ENCODE measurements at places on chromosomes 3 and 15.
A peak's percentile ranks its signal among the peaks of the same experiment; 100 is the strongest.

DNA sequence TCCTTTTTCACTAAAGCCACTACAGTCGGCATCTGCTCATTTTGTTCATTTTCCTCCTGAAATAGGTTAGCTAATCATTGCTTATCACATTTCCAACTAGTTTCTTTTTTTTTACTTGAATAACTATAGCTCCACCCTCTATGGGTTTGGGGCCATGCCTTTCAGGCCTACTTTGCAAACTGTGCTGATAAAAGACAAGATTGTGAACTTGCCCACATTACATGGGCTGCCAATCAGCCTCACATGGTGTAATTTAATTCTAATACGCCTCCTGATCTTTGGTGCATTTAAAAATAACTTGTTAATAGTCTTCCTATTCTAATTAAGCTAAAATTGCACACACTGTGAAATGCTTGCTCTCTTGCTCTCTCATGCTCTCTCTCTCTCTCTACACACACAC is 90.5 kb downstream of the TGFBR2 start:
- DNase-seq: no peak

DNA sequence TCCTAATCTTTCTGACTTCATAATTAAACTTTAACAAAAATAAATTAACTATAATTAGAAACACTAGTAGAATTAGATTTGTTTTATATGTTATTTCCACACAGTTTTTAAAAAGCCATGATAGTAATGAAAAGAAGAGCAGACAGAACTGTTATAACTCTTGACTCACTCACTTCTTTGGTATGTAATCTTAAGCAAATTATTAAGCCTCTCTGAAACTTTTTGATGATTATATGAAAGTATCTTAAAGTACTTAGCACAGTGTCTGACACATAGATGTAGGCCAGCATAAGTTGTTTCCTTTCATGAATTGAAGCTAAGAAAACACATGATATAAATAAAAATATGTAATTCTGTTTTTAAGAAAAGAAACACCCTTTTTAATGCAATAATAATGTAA is 123.6 kb upstream of the MLF1 start:
- no peak for DNase-seq

DNA sequence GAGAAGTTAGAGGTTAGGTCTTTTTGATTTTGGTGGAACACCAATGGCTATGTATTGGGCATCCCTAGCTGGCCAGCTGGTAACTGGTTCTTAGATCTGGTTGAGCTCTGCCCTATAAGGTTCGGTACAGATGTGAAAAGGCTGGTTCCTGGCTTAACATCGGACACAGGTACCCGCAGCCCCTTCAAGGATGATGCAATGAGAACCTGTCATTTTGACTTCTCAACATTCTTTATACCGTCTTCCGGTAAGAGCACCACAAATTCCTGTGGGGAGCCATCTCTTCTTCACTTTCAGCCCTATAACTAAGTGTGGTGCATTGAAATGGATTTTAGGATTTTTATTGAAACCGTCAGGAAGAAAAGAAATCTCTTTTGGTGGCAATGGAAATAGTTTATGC is 222.8 kb downstream of the ADAMTS9 start:
- no peak for DNase-seq

GRCh38 chr3:55330355-55330754 is 156.8 kb downstream of the WNT5A start:
- no peak for DNase-seq

DNA sequence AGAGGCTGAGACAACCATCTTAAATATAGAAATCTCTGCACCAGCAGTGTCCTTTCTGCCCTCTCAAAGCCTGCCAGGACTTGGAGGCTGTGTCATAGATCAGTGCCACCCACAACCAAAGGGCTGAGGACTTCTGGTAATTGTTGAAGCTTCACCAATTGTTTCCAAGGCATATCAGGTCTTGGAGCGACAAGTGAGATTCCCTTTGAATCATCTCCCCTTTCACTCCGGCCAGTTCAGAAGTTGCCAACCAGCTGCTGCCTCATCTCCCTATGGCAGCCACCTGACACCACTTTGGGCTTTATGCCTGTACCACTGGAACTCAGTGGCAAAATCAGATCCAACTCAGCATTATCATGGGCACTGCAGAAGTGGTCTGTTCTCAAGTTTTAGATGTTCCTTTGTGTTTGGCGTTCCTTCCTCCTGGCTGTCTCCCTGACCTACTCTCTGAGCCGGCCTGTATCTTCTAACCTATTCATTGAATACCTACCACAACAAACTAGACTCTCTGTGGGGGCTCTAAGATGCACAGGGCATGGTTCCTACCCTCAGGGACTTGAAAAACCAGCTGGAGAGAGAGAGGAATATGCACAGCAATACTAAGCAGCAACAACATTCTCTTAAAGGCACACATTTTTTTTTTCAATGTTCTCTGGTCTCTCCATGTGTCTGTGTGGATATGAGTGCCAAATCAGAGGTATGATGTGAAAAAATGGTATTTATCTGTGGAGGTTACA is 90.8 kb upstream of the PFN2 start:
- peak; percentile 75 for DNase-seq

DNA sequence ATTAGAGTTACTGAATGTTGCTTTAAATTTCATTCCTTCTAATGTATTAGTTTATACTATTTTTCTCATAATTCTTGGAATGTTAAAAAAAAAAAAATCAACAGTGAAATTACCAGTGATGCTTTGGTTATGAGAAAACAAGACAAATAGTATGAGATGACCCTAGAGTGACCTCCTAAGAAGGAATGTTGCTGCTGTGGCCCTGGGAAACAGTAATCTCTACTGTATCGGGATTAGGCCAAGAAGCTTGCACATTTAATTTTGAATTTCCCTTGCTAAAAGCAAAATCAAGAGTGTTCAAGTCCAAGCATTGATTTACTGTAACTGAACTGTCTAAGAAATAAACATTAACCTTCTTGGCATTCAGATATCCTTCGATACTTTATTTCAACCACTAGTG is 18.1 kb downstream of the TOPBP1 start:
- DNase-seq: no peak

- no peak for DNase-seq
Observed at GRCh38 chr15:60633426-60633968, 154.6 kb upstream of the ICE2 start.

- no peak for DNase-seq
Observed at GRCh38 chr3:4821975-4822374, 157.3 kb upstream of the BHLHE40 start.

GRCh38 chr15:51801391-51801835 is 28.0 kb upstream of the TMOD3 start:
- peak; percentile 33 for DNase-seq

DNA sequence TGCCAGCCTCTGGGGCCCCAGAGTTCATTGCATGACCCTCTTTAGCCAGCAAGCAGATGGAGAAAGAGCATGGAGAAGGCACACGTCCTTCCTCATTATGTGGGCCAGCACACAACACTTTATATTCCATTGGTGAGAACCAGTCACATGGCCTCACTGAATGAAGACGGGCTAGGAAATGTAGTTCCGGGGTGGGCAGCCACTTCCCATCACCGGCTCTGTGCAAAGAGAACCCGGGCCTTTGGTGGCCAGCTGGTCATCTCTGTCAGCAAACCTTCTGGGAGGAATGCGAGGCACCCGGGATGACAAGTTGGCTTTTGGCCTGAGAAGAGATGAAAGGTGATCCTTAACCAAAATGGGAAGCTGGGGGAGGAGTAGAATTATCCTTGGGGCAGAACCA is 90.2 kb upstream of the VGLL4 start:
- DNase-seq: no peak

GRCh38 chr3:60045686-60046085 is 995.9 kb upstream of the CFAP20DC start:
- no peak for DNase-seq

GRCh38 chr3:128235207-128235926 is 82.1 kb downstream of the EEFSEC start:
- DNase-seq: no peak

DNA sequence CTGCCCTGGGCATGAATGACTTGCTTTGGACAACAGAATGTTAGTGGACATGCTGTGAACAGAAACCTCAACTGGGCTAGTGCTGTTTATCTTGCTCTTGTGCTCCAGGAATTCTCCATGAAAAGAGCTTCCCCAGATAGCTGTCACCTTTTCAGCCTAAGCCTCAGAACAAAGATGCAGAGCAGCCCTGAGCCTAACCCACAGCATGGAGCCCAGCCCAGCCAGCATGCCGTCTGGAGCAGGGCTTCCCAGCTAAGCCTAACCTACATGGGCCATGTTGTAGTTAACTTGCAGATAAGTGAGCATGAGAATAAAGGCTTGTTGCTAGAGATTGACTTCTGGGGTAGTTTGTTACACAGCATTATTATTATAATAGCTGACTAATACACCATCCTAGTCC is 48.9 kb downstream of the SCN5A start:
- peak; percentile 1 for DNase-seq

- no peak for DNase-seq
Observed at GRCh38 chr3:80559701-80560100, 791.9 kb upstream of the ROBO1 start.

- no peak for DNase-seq
Observed at GRCh38 chr3:14146381-14147065, 21.7 kb downstream of the TMEM43 start.

GRCh38 chr3:58324391-58325390 is 8.0 kb upstream of the PXK start:
- DNase-seq: no peak

- peak; percentile 87 for DNase-seq
Observed at GRCh38 chr15:47932261-47932660, 188.5 kb upstream of the SLC24A5 start.

DNA sequence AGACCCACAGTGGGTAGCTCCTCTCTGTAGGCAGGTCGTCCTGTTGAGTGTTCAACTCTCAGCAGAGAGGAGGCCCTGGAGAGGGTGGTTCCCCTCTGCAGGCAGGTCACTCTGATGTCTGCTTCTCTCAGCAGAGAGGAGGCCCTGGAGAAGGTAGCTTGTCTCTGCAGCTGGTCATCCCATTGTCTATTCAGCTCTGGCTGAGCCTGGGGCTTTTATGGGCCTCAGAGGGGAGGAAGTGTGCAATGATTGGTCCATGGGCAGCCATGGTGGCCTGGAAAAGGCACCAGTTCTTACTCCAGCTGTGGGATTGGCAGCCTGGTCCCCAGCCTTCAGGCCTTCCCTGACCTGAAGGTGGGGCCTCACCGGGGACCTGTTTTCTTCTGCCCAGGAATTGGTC is 52.9 kb downstream of the PPCDC start:
- DNase-seq: no peak

DNA sequence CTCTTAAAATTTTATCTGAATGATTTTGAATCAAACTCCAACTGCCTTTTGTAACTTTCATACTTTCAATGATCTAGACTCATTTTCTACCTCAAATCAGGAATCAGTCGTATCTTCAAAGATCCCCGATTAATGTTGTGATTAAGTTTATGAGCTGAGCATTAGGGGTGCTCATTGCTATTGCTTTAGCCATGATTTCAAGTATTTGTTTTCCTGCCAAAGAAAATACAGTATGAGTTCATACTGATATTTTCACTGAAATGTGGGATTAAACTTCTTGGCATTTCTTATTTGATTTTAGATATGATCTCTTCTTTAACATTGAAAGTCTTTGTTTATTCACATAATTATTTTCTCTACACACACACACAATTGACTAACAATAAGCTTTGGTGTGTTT is 785.6 kb downstream of the NTRK3 start:
- no peak for DNase-seq

DNA sequence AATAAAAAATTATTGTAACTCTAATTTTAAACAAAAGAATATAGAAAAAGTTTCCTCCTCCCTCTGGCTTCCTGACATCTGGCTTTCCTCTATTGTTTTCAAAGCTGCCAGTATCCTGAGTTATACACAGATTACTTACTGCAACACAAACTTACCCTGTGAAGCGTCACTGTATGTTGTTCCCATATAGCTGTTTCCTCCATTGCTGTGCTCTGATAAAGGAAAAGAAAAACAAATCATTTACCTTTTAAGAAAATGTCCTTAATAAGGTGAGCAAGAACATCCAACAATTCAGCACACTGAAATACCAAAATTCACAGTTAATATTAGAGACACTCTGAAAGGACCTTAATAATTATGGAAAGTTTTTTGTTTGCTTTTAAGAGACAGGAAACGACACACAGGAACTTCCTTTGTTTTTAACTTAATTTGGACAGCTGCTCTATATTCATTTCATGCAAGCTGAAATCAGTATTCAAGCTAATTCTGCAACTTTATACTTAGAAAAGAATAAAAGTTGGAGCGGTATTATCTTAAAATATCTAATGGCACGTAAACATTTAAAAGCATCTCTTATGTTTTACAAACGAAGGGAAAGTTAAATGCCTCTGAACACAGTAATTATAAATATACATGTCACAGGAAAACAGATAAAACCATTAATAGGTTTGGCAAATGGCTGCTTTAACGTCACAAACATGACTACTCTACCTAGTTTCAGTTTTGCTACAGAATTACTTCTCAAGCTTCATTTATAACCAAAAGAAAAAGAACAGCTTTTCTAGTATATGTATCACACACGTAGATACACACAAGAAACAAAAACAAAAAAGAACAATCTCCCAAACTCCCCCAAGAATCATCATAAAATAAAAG is 21.5 kb downstream of the TJP1 start:
- no peak for DNase-seq

DNA sequence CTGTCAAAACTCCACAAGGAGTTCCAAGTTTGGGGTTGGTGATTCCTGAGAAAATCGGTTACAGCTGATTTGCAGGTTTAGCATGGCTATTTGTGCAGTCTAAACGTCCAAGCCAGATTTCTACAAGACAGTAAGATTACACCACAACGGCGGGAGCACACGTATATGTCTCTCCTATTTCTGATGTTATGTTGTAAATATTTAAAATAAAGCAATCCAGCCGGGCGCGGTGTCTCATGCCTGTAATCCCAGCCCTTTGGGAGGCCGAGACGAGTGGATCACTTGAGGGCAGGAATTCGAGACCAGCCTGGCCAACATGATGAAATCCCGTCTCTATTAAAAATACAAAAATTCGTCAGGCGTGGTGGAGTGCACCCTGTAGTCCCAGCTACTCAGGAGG is 106.8 kb upstream of the IGF1R start:
- DNase-seq: no peak

DNA sequence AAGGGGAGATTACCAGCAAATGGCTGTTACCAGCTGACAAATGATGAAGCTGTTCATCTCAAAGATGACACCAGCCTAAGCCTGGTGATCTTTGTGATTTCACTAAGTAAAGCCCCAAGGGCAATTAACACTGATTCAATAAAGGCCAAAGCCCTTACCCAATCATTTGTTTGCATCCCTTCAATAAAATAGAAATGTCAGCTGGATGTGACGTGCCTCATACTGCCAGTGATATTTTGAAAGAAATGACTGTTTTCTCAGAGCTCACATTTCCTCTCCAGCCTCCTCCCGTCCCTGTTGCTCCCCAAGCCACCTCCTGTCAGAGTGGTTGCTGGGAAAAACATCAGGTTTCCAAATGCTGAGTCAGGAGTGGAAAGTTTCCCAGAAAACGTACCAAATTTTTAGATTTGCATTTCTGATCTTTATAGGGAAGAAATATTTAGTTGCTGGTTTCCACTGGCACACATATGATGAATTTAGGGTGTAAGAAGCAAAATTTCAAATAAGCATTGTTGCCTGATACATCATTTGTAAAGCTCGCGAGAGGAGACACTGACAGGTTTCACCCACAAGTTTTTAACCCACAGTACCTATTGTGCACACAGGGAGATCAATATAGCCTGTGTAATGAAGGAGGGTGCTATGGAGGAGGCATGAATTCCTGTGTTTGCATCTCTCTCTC is 21.0 kb downstream of the C2CD4A start:
- peak; percentile 45 for DNase-seq

Measured in right hindlimb (tissue), 1 donor.